ENCODE measurements at places on chromosomes 6 and 20.
A peak's percentile ranks its signal among the peaks of the same experiment; 100 is the strongest.

DNA sequence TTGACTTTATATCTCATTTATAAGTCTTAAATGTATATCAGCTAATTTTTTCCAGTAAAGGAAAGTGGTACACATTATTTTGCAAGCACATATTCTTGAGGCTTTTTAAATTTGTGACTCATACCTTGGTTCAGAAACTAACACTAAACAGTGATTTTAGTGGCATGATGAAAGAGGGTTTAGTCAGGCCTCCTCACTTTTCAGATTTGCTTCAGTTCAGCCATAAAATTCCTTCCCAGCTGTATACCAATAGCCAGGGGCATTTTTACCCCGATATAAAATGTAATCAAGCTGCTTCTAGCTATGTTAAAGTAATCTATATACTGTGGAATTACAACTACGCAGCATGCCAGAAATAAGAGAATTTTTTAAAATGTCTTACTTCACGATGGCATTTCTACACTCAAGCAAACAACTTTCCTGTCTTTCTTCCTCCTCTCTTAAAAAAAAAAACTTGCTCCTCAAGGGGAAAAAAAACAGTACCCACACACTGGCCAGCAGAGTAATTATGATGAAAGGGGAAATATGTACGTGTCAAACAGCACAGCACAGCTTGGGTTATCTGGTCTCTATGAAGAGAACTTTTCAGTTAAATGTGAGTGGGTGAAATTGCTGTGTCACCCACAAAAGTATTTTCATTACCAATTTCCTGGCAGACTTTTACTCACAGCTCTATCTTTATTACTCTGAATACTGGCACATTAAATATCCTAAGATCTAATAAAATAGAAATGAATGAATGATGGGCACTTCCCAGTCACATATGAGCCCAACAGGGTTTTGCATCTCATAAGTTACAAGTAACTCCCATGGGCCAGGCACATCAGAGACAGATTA is 244.8 kb upstream of the TENT5A start:
- DNase-seq: no peak

DNA sequence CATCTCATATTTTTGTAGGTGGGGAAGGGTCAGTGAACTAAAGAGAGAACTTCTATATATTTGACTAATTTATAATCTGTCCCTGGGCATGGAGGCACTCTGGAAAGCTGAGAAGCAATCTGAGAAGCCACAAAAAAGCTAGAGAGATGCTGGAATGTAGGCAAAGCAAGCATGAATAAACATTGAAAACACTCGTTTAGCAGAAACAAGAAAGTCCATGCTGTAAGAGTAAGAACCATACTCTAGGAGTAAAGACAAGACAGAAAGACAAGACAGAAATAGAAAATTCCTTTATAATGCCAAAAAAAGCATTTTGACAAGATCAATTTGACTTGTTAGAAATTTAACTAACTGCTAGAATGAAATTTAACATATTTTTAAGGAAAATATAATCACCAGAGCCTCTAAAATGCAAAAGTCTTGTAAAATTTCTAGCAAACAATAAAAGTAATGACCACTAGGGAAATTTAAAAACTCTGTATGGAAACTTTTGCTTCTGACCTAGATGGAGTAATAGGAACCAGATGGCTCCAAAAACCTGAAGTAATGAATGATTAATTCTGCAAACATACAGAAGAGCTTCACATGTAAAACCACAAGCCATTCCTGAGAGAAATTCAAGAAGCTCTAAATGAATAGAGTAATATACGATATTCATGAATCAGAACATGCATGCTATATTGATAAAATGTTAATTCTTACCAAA is 625.7 kb upstream of the PTCHD4 start:
- DNase-seq: no peak

DNA sequence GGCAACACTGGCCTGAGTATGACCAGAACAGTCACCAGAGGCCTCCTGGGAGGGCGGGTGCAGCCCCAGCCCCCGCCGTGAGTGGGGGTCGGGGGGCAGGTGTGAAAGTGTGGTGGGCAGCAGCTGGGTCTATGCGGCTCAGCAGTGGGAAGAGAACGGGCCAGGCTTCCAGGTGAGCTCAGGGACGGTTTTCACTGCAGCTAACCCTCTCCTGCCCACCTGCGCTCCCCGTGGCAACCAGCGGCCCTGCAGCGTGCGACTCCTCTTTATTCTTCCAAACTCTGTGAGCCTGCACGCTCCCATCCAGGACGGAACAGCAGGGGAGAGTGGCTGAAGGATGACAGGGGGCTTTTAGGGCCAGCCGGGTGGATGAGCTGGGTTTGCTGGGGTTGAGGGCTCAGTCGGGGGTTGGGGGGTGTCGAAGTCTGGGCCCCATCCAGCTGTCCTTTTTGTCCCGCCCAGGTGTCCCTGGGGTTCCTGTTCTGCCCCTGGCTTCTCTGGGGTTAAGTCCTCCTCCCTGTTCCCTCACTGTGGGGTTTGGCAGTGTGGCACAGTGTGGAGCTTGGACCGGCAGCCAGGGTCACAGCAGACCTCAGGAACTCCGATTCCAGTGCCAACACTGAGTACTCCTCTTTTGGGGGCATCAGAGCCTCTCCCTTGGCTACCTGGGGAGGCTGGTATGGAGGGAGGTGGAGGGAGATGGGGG is 859 bp upstream of the BIRC7 start:
- peak; percentile 51 for DNase-seq

DNA sequence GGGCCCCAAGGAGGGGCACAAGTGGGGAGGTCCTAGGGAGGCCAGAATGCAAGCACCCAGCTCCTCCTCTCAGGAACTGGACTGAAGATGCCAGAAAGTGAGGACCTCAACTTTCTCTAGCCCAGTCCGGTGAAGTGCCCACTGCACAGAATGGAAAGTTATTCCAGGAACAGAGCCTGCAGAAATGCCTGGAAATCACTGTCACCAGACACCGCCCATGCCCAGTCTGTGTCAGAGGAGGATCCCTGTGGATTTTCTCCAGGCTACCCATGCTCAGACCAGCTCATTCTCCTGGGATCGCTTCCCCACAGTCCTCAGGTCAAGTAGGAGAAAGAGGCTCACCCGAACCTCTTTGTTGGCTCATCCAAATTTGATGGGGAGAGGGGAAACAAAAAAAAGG is 6.5 kb downstream of the PRPH2 start:
- DNase-seq: no peak

DNA sequence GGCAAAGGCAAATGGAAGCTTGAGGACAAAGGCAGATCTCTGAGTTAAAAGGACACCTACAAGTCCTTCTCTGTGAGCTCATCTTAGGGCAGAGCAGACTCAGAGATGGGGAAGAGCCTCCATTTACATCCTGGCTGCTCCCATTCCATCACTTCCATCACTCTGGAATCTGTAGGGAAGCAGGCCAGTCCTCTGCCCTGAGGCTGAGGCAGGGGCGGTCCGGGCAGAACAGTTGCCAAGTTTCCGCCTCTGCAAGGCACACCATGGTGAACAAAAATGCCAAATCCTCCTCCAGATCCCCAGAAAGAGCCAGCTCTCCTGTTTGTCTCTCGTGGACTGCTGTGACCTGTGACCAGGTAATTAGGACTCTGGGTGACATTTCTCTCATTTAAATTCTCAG is 209.6 kb upstream of the SSTR4 start:
- DNase-seq: no peak

DNA sequence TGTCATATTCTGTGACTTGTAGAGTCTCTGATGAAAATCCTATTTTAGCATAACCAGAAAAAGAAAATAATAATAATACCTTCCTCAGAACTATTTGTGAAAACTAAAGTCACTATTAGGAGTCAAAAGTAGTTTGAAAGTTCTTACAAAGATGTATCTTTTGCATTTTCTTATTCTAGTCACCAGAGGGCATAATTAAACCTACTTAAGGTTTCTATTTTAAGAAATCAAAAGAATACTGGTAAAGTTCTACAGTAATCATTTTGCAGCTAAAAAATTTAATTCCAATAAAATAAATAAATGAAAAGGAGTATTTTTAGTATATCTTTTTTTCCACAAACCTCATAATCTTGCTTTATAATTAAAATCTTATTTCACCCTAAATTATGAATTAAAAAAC is 28.0 kb upstream of the MCM9 start:
- no peak for DNase-seq

- no peak for DNase-seq
Measured at GRCh38 chr20:46013322-46013828, 4.7 kb downstream of the MMP9 start.

DNA sequence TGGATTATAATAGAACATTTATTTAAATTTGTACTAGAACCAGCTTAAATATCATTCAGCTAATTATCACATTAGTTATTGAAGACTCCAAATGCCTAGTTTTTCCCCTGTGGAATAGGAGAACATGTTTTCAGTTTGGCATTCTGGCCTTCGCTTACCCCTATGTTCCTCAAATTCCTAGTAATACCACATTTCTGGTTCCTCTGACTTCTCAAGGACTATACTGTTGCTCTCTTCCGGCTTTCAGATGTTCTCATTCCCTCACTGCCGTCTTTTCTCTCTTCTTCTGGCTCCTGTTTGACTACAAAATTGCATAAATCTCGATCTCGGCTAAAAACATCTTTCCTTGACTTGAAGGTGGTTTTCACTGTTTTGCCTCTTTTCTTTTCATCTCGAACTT is 71.8 kb upstream of the KHDRBS2 start:
- no peak for DNase-seq

DNA sequence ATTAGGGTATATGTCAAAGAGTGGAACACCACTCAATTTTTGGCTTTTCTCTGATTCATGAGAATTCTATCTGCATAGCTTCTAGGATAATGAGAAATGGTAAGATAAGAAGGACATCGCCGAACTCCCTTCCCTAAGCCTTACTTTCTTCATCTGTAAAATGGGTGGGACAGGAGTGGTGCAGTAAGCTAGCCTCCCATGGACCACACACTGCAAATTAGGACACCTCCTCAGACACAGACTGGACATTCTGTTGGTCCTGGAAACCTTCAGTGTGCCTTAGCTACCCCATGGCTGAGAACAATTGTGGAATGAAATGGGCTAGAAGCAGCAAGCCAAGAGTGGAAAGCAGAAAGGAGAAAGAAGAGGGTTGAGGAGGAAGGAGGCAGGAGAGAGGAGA is 89.6 kb downstream of the BMP7 start:
- DNase-seq: no peak

DNA sequence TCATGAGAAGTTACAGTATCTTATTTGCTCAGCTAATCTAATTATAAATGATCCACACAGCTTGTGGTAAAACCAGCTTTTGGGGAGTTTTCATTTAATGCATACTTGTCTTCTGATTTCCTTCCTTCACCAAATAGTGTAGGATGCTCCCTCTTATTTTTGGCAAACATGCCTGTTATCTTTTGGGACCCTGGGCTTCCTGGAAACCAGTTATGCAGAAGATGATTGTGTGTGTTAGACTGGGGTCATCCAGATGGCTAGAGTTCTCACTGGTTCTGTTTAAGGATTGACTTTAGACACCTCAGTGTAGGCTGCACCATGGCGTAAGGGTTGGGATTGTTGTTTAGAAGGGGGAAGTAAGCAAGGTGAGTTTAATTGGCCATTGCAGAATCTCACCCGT is 61.3 kb downstream of the PTPN1 start:
- peak; percentile 2 for DNase-seq

DNA sequence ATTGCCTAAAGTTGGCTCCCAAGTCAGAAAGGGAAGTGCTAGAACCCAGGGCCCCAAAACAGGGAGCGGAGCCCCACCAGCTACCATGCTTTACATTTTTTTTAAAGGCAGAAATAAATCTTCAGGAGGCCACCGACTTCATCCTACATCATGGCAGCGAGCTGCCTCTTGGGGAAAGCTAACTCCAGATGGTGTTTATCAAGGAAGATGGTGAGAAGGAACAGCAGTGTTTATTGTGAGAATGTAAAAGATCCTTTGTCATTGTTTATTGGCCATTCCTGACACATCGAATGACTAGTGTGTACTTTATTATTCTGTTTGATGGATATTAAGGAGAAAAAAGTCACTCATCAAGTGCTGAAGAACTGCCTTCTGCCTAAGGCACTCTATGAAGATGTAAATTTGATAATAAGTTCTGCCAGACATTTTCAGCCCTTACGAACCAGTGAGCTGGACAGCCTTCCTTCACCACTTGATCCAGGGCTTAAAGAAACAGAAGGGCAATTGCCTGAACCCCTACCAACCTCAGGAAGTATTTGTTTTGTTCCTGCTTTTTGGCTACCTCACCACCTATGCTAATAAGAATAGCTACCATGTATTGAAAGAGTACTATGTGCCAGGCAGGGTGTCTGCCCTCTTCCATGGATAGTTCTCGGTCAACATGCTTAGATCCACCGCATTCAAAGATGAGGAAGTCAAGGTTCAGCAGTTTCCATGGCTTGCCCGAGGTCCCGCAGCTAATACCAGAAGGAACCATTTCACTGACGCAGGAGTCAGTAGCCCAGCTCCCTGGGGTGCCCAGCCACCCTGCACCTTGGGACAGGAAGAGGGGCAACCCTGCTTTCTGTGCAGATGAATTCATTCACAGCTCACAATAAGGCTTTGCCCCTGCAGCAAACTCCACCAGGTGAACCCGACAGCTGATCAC is 194.7 kb upstream of the RREB1 start:
- no peak for DNase-seq

DNA sequence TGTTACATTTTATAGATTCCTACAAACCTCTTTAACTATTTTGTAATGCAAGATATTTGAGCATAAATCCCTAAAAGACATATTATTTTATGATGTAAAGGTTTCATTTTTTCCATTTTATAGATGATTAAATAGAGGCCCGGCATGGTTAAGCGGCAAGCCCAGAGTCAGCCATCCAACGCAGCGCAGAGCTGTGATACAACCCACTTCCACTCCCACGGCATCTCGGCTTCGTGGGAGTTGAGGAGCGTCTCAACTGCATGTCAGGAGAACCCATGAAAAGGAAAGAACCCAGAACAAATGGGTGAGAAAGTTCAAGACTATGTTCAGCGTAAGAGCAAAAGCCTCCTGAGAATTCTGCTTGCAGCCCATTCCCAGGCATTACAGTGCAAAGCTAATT is 488.2 kb downstream of the PRKN start:
- no peak for DNase-seq

GRCh38 chr20:3767110-3767426 is 485 bp downstream of the ADISSP start:
- peak; percentile 43 for DNase-seq

Data from activated naive CD4-positive, alpha-beta T cell treated with anti-CD3 and anti-CD28 coated beads for 36 hours (primary cell).